ENCODE measurements at places on chromosomes 7 and 10.

DNA sequence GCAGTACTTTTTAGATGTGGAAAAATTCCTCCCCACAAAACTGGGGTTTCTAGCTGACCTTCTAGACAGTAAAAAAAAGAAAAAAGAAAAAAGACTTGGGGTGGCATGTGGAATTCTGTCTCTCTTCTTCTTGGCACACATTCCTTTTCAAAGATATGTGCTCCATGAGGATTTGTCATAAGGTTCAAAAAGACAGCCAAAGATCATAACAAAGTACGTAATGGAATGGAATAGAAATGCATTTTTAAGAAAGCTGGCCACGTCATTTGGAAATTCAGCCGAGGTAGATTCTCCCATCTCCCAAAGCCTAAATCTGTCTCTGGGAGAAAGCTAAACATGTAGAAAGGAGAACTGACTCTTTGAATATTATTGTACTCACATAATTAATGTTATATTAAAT is 381.3 kb upstream of the NFE2L3 start:
- no peak for DNase-seq

- DNase-seq, result no peak
These were observed 44.6 kb downstream of the FRA10AC1 start for GRCh38 chr10:93657757-93658156.

DNA sequence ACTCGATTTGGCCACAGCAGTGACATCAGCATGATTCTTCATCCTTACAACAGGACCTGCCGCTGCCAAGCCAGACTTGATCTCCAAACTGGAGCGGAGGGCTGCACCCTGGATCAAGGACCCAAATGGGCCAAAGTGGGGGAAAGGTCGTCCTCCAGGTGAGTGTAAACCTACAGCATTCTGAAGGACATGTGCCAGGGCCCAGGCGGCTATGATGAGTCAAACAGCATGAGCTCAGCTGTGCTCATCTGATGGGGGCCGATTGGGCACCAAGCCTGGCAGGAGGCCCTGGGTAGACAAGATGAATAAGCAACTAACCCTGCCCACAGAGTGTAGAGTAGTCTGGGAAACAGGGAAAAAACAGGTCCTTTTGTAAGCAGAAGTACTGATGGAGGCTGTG is 14.4 kb upstream of the ATP6V0E2 start:
- DNase-seq, result no peak

GRCh38 chr10:26213157-26213800 is 3.3 kb upstream of the GAD2 start:
- no peak for DNase-seq

DNA sequence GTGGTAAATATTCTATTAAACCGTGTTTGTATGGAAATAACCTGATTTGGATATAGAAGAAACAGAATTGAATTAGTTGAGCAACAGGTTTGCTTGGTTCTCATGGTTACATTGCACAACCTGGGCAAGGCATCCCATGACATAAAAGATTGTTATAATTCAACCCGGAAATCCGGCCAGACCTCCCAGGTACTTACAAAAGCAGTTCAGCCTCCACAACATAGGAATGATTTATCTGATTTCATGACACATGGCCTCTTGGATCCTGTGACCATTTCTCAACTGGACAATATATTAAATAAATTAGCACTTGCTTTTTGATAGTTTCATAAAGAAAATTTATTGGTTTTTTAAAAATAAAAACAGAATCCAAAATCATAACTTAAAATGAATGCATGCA is 55.1 kb upstream of the PTPN12 start:
- DNase-seq, result no peak

- DNase-seq, result no peak
These were observed 1001.7 kb upstream of the KCND2 start for GRCh38 chr7:119271147-119271779.

GRCh38 chr10:131679926-131680325 is 220.9 kb upstream of the PPP2R2D start:
- DNase-seq, result no peak

- DNase-seq, result no peak
These were observed 56.2 kb upstream of the IGFBP3 start for GRCh38 chr7:45977256-45977780.

DNA sequence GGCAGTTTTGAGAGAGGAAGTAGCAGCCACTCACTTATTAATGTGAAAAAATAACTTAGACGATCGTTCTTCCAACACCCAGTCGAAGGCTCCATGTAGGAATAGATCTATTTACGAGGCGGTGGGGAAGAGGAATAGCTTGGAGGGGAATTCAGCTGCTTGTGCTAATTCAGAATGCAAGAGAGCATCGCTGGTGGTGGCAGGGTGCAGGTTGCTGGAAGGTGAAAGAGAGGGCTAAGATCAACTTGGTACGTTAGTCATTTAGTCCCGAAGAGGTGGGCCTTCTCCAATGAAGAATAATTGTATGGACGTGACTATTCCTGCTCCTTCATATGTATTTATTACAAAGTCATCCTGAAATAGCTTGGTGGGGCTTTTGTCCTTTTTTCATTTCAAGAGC is 98.5 kb downstream of the SEC23IP start:
- no peak for DNase-seq

DNA sequence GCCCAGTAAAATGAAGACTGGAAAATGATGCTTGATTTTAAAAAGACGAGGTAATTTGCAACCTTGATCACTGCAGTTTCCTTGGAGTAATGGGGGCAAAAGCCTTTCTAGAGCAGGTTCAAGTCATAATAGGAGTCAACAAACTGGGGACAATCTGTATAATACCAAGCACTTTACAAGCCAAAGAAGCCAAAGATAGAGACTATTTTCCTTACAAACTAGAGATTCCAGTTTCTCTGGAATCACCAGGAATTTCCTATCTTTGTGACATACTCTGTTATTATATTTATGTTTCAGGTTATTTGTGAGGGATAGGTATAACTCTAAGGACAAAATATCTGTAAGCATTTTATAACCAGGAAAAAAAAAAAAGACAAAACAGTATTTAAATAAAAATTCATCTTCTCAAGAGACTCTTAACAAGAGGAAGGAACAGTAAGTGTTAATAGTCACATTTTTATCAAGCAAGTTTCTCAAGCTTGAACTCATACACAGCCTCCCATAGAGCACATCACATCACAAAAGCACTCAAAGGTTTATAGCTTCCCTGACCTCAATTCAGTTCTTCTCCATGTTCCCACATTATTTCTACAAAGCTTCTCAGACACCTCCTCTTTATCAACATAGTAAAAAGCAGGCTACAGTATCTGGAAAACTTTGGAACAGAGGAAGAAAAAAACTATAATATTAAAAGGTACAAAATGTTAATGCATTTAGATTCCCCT is 18.9 kb downstream of the JMJD1C start:
- DNase-seq, result no peak

DNA sequence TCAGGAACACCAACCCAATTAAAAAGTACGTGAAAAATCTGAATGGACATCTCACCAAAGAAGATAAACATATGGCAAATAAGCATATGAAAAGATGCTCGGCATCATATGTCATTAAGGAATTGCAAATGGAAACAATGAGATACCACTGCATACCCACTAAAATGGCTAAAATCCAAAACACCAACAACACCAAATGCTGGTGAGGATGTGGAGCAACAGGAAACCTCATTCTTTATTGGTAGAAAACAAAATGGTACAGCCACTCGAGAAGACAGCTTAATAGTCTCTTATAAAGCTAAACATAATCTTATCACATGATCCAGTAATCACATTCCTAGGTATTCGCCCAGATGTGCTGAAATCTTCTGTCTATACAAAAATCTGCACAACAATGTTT is 13.1 kb downstream of the RSU1 start:
- no peak for DNase-seq

GRCh38 chr10:123833170-123833850 is 58.3 kb downstream of the CPXM2 start:
- no peak for DNase-seq

- no peak for DNase-seq
These were observed 71.6 kb downstream of the HERPUD2 start for GRCh38 chr7:35623381-35623780.

DNA sequence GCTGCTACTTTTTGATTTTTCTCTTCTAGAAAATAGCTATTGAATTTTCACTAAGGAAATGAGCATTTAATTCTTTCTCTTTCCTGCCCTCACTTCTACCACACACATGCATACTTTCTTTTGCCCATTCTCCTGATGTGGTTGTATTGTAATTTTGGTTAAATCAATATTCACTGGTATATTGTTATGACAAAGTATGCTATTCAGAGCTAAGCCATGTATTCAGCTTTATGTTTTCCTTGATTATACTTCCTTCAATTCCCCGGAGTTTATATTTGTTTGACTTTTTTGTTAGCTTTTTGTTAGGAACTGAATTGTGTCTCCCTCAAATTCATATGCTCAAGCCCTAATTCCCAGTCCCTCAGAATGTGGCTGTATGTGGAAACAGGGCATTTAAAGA is 24.0 kb downstream of the LRRC72 start:
- DNase-seq, result no peak

DNA sequence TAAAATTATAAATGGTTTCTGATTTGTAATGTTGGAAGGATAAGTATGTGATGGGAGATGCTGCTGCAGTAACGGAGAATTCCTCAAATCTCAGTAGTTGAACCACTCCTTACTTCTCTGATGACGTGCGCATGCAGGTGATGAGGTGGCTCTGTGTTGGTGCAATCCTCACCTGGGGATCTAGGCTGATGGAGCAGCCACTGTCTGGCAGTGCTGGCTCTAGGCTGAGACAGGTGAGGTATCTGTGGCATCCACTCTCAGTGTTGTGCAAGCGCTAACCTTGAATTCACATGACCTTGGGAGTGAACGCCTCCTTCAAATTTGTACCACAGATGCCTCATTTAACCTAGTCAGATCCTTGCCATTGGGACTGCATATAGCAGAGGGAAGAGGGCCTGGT is 35.0 kb downstream of the LHFPL3 start:
- DNase-seq, result no peak

DNA sequence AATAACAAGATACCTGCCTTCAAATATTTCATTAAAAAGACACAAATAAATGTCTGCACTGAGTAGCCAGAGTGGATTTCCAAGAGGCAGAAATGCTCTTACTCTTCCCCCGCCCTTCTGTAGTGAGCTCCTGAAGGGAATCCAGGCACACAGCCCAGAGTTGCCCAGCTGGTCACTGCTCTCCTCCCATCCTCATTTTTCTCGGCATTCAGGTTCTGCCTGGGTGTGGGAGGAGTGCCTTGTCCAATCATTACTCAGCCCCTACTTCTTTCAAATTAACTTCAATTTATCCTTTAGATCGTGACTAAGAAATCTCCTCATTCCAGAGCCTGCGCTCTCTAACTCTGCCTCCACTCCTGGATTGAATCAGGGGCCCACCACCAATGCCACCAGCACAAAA is 12.2 kb downstream of the CCDC6 start:
- DNase-seq, result no peak

DNA sequence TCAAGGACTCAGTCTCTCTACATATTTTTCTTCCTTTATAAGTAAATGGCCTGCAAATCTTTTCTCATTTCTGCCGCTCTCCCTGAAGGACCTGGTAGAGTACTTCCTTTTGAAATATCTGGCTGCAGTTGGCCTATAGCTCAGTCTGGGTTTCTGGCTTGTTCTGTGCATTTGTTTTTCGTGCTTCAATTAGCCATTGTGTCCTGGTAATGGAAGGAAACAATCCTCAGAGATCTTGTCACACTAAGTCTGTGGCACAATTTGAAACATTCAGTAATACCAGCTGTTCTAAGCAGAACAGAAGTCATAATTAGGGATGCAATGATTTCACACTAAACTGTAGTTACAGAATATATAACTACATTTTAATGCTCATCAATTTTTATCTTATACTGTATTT is 545.0 kb downstream of the NRG3 start:
- DNase-seq, result no peak

GRCh38 chr7:100640517-100641440 is 573 bp downstream of the TFR2 start:
- no peak for DNase-seq

DNA sequence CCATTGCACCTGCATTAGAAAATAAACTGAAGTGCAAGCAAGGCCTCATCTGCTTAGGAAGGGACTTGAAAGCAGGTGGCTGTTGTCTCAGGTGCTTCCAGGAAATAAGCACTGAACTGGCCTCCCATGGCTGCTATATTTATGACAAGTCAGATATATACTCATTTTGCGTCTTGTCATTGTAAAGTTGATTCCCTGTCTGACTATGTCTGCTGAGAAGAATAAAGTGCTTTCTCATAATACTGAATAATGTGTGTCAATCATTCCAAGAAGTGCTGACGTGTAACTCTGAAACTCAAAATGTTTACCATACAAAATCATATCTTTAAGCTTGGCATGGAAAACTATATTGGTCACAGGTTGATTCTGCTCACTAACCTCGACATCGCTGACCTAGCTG is 44.9 kb upstream of the SVOPL start:
- DNase-seq, result no peak

- DNase-seq, result no peak
These were observed 103.9 kb downstream of the RAPGEF5 start for GRCh38 chr7:22252936-22253536.

GRCh38 chr7:76236224-76236623 is 34.5 kb downstream of the SRRM3 start:
- DNase-seq, result no peak

- DNase-seq, result no peak
These were observed 274.6 kb downstream of the KCND2 start for GRCh38 chr7:120547605-120548004.

- DNase-seq, result no peak
These were observed 1289.7 kb upstream of the SORCS1 start for GRCh38 chr10:108454224-108454623.

GRCh38 chr7:50376056-50376820 is 71.7 kb downstream of the IKZF1 start:
- no peak for DNase-seq

DNA sequence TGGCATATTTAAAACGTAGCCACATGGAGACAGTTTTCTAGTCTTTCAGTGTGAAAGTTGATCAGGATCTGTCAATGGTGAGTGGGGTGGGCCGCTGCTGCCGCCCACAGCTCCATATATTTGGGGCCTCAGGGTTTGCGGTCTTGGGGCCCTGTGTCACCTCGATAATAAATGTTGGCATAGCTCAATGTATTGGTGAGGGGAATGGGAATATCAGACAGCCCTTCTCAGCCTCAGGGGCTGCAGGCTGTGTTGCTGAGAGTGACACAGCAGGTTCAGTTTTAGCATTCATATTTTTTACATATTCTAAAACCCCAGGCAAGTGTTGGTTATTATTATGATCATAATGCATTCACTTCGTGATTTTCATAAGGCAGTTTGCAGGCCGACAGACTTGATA is 5.3 kb downstream of the CDH23 start:
- DNase-seq, result no peak

Measured in HEK293T (cell line).